ENCODE measurements at places on chromosomes 12 and 14. TPM values are rescaled to one million over a fixed set of nuclear protein-coding genes. Genes with fewer than 3 reads are reported as not detected.

VRTN gene
- not detected for total RNA-seq

GRCh38 chr12:131164096-131164872 lies 210.6 kb downstream of the ADGRD1 start:
- DNase-seq, result no peak

GRCh38 chr12:58342736-58343135 lies 401.4 kb downstream of the ATP23 start:
- no peak for DNase-seq

GRCh38 chr12:105330931-105331804 lies 677 bp downstream of the C12orf75 start:
- peak; percentile 66 for DNase-seq
